CD8-positive, alpha-beta memory T cell (primary cell): ENCODE measurements at places on chromosomes 3 and 15.

- DNase-seq: no peak
Observed at GRCh38 chr3:174156200-174156599, 702.9 kb upstream of the NAALADL2 start.

DNA sequence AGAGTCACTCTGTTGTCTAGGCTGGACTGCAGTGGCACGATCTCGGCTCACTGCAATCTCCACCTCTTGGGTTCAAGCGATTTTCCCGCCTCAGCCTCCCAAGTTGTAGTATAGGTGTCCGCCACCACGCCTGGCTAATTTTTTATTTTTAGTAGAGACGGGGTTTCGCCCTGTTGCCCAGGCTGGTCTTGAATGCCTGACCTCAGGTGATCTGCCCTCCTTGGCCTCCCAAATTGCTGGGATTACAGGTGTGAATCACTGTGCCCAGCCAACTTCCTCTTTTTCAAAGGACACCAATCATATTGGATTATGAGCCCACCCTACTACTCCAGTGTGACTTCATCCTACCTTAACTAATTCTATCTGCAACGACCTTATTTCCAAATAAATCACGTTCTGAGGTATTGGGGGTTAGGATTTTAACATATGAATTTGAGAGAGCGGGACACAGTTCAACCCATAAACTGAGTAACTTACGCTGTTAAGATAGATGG, 3.2 kb downstream of the ISG20 start:
- DNase-seq: no peak

- no peak for DNase-seq
Observed at GRCh38 chr3:36918050-36918449, 26.8 kb downstream of the TRANK1 start.

- no peak for DNase-seq
Observed at GRCh38 chr15:68566377-68566954, 12.3 kb upstream of the CORO2B start.

- no peak for DNase-seq
Observed at GRCh38 chr3:194888916-194889315, 203.2 kb downstream of the FAM43A start.

GRCh38 chr3:54445630-54446029, 323.3 kb downstream of the CACNA2D3 start:
- no peak for DNase-seq

DNA sequence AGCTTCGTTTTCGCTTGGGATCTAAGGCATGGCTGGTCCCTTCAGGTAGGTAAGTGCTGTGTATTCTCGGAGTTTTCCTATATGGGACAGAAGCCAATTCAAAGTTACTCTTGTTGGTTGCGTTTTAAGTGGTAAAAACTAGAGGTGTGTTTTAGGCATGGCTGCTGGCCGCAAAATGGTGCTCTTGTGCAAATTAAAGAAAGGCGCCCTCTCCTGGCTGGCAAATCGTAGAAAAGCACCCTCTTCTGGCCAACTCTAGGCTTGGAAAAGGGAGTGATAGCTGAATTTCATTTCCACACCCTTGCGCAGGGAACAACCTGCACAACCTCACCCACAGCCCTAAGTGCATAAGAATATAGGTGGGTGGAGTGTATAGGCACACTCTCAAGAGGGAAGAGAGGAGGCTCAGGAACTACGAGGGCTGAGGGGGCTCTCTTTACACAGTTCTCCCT, 23.5 kb downstream of the DRD3 start:
- no peak for DNase-seq

DNA sequence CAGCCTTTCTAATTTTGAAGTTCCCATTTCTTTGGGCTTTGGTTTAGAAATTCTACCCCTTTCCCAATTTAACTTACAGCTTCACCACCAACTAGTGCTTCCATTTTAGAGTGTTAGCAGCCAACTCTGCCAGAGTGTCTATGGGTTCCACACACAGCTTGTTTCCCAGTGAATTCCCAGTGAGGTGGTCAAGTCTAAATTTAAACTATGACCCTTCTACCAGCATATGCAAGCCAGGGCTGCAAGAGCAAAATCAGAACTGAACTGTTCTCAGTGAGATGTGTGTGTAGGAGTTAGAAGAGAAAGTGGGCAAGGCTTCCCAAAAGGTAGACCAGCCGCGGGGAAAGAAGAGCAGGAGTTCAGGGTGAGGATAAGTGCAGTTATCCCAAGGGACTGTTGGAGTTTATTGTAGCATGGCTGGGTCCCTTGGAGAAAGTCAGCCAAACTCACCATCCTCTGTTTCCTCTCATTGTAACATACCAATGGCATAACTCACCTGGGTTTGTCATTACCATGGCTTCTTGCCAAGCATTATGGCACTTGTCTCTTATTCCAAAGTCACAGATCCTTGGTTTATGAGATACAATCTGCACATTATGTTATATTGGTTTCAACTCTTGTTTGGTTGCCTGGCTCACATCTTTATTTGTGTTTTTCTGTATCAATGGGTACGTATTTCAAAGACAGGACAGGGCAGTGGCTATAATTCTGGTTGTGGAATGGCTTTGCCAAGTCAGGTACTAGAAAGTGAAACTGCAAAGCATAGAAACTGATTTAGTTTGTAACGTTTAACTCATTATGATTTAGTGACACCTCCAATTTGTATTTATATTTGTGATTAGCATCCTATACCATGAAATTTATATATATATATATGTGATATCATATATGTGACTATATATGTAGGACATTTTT, 130.2 kb upstream of the UMPS start:
- DNase-seq: no peak

- DNase-seq: no peak
Observed at GRCh38 chr15:62732078-62732477, 310.5 kb upstream of the TPM1 start.

DNA sequence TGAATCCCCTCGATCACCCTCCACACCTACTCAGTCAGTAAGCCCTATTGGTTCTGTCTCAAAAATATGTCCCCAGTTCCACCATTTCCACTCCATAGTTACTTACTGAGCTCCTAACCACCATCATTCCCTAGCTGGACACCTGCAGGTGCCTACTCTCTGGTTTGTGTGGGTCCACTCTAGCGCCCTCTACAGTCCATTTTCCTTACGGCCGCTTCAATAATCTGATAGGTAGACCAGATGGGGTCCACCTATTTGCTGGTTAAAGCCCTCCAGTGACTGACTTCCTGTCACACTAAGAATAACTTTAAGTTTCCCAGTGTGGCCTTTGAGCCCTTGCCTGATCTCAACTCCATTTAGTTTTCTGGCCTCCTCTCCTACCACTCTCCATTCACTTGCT, 5.0 kb downstream of the GXYLT2 start:
- no peak for DNase-seq

- no peak for DNase-seq
Observed at GRCh38 chr3:113274425-113275257, 63.3 kb downstream of the BOC start.

DNA sequence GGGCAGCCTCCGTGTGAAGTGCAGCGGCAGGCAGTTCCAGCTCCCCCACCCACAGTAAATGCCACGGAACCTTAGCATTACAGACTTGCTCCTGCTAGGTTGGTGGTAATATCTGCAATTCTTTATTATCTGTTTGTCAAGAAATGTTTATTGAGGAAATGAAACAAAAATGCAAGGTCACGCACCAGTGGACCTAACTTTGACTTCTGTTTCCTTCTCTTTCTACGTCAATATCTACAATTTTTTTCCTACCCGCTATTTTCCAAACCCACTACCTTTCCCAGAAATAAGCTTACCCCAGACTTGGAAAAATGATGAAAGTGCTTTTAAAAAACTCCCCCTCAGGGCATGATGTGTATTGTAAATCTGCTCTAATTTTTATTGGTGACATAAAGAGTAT, 18.9 kb downstream of the ILDR1 start:
- no peak for DNase-seq

DNA sequence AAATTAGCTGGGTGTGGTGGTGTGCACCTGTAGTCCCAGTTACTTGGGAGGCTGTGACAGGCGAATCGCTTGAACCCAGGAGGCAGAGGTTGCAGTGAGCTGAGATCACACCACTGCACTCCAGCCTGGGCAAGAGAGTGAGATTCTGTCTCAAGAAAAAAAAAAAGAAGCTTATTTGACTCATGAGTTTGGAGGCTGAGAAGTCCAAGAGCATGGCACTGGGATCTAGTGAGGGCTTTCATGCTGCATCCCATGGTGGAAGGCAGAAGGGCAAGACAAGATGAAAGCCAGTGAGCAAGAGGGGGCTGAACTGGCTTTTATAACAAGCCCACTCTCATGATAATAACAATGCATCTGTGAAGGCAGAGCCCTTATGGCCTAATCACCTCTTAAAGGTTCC, 33.4 kb downstream of the SEC62 start:
- DNase-seq: no peak

DNA sequence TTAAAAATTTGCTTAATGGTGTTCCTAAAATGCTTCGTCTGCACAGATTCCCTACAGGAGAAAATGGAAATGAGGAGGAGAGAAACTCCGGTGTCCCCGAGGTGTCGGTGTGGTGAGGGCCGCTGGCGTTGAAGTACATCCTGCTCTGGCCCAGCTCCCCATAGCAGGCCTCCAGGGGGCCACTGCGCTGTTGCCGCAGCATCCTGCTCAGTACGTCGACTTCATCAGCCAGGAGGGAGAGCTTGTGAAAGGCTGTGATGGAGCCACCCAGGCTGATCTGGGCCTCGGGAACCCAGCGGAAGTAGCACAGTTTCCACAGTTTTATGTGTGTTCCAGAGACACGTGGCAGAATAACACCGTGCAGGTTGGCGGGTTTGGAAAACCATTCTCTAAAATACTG, 37.8 kb downstream of the FAN1 start:
- no peak for DNase-seq

DNA sequence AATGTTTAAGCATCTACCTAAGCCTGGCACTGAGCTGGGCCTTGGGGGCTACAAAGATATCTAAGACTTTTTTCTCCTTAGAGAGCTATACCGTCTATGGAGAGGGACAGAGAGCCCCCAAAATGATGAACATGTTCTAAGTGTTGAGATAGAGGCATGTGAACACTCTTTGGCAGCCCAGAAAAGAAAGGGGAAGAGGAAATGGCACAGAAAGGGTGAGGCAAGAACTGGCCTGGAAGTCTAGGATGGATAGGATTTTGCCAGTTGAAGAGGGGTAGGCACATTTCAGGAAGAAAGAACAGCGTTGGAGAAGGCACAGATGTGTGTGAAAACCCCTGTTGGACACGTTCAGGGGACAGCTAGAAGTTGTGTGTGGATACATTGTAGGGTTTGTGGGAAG, 276.2 kb upstream of the LRRFIP2 start:
- no peak for DNase-seq

DNA sequence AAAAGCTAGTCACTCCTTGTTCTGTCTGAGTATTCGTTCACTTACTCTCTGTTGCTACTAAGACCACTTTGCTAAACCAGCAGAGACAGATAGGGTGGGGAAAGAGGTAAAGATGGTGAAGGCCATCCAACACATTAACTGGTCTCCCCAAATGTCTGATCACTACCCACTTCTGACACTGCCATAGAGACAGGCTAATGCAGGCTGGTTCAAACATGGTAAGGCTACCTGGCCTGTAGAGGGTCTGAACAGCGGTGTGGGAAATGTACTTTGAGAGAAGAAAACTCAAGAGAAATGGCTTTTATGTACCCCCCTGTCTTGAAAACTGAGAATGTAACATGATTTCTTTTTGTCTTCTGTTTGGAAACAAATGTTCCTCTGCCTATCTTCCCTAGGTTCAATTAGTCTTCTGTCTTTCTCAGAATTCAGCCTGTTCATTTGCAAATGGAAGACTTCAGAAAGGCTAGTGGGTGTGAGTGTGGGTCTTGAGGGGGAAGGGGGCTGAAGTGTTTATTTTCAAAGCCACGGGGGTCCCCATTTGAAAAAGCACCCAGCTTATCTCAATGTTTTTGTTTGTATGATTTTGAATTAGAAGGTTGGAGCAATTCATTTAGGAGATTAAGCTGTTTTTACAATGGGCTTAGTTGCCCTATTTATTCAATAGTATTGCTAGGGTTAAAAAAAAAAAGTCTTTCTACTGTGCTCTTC, 15.8 kb downstream of the ALDH1A2 start:
- no peak for DNase-seq

- no peak for DNase-seq
Observed at GRCh38 chr15:68550004-68550403, 28.8 kb upstream of the CORO2B start.

- no peak for DNase-seq
Observed at GRCh38 chr3:188581792-188582191, 427.8 kb downstream of the LPP start.

- DNase-seq: no peak
Observed at GRCh38 chr3:107627962-107628542, 105.3 kb downstream of the BBX start.

- DNase-seq: no peak
Observed at GRCh38 chr15:44541282-44541958, 4.5 kb downstream of the EIF3J start.

GRCh38 chr3:128735287-128735686, 9.3 kb downstream of the RAB7A start:
- no peak for DNase-seq

DNA sequence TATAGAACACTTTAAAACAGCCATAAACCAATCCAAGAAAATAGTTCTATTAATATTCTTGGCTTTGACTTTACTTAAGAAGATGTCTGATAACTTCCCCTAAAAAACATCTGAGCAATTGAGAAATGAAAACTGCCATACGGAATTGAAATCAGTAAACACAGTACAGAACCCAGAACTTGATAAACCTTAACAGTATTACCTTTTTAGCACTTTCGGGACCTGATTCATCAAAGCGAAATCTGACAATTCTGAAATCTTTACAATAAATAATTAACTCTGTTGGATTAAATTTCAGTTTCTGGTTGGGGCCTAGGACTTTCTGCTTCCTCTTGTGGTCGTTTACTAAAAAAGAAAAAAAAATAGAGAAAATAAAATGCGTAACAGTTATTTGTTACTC, 17.3 kb downstream of the MTMR10 start:
- no peak for DNase-seq

GRCh38 chr15:25372298-25372697, 66.5 kb downstream of the UBE3A start:
- no peak for DNase-seq

GRCh38 chr15:80564056-80564455, 131.1 kb upstream of the ABHD17C start:
- no peak for DNase-seq

DNA sequence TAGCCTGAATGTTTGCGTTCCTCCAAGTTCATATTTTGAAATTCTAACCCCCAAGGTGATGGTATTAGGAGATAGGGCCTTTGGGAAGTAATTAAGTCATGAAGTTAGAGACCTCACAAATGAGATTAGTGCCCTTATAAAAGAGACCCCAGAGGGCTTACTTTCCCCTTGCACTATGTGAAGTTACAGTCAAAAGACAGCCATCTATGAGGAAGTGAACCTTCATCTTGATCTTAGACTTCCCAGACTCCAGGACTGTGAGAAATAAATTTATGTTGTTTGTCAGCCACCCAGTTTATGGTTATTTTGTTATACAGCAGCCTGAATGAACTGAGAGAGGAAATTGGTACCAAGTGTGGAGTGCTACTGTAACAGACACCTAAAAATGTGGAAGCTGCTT, 74.4 kb downstream of the DAPK2 start:
- no peak for DNase-seq
